ENCODE measurements at places on chromosomes 3 and 15. TPM values are rescaled to one million over a fixed set of nuclear protein-coding genes. Genes with fewer than 3 reads are reported as not detected.

Gene HEG1
- 13.9 TPM for total RNA-seq

Gene CD96
- 0.55 TPM for total RNA-seq

Gene HEXA
- 34.8 TPM for total RNA-seq

Gene COPG1
- total RNA-seq = 95.3 TPM

Gene SLC6A6
- total RNA-seq = 110 TPM

Gene SPATA12
- total RNA-seq = not detected

Gene PRR20G
- not detected for total RNA-seq

Gene FRMD5
- not detected for total RNA-seq

Gene GOLGA8O
- total RNA-seq = 1.5 TPM

Data from suprapubic skin (tissue), 4 donors.